CD8-positive, alpha-beta T cell (primary cell): ENCODE measurements at places on chromosomes 7 and 10.

DNA sequence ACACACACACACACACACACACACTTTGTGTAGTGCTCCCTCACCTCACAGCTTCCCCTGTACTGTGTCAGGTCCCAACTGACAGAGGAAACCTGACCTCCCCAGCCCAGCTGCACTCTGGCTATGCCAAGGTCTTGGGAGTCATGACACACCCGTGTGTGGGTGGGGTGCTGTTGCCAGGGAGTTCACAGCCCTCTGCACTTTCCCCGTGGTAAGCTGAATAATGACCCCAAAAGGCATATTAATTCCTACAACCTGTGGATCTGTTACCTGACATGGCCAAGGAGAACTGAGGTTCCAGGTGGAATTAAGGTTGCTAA, 8.9 kb upstream of the NANOS1 start:
- DNase-seq: no peak

DNA sequence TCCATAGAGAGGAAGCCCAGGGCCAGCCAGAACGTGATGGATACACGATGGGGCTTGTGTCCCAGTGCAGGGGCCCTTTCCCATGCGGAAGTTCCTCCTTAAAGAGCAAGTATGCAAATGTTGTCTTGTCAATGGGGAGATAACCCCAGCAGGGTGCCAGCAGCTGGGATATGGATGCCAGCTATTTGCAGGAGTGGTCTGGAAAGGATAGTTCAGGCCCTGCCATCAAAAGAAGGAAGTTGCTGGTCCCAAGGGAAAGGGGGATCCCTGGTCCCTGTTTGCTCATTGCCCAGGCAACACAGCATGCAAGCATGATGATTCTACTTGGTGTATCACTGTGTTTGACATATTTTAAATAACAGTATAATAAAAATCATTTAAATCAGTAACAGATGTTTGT, 73.1 kb upstream of the HECW1 start:
- no peak for DNase-seq

DNA sequence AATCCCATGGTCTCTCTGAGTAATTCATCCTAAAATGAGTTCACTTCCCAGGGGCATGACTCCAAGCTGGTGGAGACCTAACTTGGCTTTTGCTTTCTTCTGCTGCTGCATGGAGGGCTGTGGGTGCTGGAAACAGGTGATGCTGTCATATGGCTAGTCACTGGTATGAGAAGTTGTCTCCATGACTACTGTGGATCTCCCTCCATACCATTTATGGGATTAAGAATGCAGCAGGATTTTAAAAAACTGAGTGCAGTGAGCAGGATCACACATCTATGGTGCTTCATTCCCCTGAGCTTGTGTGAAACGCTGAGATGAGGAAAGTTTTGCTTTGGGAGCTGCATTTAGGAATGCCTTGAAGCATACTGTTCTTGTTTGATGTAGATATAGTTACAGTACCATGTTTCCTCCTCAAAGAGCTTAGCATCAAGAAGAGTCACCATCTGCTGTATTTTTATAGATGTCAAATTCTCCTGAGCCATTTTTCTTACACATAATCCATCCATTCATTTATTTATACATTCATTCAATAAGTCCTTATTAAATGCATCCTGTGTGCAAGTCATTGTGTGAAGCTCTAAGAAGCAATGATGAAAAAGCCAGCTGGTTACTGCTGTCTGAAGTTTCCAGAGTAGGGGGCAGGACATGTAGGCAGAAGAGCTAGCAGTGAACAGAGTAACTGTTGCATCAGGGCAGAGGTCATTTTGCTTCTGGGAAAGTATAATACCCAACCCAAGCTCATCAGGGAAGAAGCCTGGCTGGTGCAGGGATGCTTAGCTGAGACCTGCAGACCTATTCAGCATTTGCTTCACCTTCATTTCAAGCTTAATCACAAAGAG, 534.8 kb downstream of the AUTS2 start:
- no peak for DNase-seq

DNA sequence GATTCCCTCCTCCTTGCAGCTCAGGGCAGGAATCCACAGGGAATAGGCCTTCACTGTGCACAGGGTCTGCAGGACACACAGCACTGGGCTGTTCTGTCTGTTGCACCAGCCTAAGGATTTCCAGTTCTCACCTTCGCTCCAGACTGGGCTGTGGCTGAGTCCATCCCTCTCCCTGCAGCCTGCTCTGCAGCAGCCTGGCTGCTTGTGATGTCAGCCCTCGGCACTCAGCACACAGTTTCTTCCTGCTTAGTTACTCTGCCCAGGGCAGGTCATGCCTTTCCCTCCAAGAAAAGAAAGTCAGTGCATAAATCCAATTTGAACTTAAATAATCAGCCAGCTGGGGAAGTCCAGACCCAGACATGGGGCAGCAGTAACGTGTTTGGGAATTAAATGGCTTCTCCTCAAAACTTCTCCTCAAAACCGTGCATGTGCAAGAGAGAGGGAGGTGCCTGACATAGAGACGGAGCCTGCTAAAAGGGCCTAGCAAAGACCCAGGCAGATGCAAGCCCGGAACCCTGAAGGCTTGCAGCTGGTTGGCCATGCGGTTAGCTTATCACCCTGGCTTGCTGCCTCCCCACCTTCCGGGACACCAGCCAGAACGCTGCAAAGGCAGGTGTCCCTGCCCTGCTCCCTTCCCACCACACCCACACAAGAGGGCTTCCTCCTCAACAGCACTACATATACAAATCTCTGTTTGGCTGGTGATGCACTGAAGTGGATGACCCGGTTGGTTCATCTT, 10.9 kb upstream of the GDF2 start:
- DNase-seq: peak; percentile 73

GRCh38 chr7:116553168-116553964, 28.5 kb downstream of the CAV1 start:
- DNase-seq: no peak

- DNase-seq: no peak
Measured at GRCh38 chr7:45073786-45074527, 14.8 kb downstream of the NACAD start.

DNA sequence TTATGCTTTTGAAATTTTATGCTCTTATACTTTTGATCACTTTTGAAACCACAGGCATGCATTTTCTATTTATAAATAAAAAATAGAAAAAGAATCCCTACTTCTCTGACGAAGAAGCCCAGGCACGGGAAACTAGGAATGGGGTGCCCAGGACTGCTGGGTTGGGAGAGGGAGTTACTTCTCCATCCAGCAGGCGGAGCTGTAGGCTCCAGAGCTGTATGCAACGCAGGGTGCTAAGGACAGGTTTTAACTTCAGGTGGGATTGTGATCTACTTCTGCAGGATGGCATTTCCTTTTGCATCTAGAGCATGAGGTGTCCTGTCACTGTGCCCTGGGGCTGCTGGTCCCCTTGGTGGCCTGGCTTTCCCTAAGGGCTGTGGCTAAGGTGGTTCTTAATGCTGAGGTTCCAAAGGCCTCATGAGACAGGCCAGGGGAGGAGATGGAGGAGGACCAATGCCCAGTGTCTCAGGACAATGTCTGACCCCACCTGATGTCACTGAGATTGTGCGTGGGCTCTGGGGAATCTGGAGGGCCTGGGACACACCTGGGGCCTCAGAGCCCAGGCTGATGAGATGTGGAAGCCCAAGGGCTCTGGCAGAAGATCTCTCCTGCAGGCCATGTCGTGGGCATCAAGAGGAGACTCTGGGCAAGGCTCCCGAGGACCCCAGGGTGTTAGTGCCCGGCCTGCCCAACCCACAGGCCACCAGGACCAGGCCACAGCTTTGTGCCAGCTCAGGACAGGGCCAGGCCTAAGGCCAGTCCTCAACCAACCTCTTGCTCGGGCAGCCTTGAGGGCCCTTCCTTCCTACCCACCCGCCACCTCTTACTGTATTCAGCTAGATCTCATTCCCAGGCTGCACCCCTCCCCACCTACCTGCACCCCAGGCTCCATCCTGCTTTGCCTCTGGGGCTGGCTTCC, 507 bp downstream of the CCDC201 start:
- no peak for DNase-seq
